ENCODE measurements at places on chromosomes 2 and 18.

GRCh38 chr18:55286257-55286825, 301.7 kb downstream of the TCF4 start:
- DNase-seq = no peak

- no peak for DNase-seq
Measured at GRCh38 chr2:203574824-203575223, 39.7 kb upstream of the RAPH1 start.

DNA sequence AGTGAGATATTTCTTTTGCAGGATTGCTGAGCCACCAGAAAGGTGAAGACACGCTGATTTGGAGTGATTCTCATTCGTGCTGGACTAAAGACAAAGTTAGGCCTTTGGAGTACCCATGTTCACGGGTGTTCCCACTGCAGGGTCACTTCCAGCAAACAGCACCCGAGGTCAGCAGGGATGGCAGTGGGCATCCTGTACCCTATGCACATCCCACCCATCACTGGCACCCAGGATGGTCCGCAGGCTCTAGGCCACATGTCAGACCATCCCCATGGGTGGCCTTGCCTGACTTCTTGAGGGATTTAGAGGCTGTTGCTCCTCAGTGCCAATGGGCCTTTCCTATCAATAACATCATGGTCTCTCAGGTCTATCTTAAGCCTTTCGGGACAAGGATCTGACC, 39.3 kb upstream of the TMEM17 start:
- no peak for DNase-seq

- DNase-seq = no peak
Measured at GRCh38 chr2:65351234-65351947, 81.0 kb downstream of the SPRED2 start.

- no peak for DNase-seq
Measured at GRCh38 chr2:196783431-196784094, 15.9 kb downstream of the GTF3C3 start.

DNA sequence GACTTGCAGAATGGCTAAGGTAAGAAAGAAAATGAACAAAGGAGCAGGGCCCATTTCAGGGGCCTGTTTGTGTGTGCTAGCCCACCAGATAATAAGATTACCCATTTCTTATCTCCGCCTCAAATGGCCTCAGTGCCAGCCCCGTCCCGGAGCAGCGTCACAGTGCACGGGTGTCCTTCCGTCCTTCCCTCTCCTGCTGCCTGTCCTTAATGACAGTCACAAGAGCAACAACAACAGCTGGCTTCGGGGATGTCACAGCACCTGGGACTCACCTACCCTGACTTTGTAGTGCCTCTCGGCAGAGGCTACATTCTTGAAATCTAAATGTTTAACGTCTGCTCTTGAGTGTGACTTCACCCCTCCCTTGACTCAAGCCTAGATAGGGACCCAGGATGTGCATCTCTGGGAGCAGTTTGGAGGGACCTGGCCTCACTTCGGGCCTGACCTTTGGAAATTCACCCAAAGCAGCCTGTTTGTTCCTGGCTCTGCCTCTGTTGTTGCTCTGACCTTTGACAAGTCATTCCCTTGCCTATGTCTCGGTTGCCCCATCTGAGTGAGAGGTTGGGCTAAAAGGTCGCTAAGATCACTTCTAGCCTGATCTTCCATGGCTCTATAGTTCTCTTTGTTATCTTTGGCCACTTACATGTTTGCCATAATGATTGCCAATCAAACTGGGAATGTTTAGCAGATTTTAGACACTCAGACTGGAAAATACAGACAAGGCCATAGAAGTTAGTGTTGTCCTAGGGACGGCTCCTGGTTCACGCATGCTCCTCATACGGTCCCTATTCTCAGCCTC, 122.5 kb downstream of the KLHL29 start:
- no peak for DNase-seq

DNA sequence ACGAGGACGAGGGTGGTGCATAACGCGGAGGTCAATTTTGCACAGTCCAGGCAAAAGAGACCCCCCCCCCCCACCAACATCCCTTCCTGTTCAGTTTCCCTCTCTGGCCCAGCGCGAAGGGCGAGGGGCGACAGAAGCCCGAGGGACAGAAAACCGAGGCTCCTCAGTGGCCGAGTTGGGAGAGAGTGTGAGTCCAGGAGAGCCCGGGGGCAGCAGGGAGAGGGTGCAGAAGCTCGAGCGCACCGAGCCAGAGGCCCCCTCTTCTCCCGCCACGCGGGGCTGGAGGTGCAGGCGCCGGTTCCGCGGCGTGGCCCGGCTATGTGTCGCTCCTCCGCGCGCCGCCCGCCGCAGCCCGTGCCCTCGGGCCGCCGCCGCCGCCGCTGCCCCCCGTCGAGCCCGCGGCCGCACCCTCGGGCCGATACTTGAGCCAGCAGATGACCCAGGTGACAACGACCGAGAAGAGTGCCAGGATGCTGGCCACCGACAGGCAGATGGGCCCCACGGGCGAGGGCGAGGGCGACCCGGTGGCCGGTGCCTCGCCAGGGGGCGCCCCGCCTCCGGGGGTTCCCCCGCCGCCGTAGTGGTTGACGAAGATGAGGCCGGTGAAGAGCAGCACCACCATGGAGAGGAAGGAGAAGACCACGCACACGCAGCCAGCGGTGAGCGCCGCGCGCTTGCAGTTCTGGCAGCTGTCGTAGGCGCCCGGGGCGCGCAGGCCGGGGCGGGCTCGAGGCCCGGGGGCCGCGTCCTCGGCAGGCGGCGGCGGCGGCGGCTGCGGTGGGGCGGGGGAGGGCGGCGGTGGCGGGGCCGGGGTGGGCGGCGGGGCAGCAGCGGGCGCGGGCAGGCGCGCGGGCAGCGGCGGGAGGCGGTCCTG, 20.2 kb upstream of the PAX3 start:
- DNase-seq = no peak

DNA sequence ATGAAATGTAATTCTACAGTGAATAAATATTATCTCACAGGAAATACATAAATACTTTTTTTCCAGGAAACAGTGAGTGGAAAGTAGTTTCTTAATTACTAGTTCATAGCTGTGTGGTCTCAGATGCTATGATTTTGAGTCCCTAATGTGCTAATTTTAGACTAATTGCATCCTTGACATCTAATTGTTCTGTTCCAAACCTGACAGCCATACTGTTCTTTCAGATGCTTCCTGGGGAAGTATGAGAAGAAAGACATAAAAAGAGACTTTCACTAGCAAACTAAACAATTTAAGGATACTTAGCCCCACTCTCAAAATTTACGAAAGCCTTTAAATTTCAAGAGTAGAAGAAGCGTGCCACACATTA, 350.9 kb upstream of the CDH20 start:
- DNase-seq = no peak

DNA sequence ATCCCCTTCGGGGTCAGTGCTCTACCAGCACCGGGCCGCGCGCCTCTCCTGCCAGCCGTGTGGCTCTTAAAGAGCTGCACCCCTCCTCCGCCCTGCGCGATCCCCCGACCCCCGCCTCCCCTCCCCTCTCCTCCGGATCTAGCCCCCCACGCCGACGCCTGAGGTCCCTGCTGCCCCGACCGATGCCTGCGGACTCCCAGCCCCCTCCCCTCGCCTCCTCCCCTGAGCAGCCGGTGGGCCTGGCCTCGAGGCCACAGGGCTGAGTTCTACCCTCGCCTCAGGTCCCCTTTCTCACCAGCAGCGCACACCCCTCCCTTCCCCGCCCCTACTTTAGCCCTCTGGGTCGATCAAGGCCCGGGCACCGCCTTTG, 5.8 kb upstream of the SIX3 start:
- no peak for DNase-seq

DNA sequence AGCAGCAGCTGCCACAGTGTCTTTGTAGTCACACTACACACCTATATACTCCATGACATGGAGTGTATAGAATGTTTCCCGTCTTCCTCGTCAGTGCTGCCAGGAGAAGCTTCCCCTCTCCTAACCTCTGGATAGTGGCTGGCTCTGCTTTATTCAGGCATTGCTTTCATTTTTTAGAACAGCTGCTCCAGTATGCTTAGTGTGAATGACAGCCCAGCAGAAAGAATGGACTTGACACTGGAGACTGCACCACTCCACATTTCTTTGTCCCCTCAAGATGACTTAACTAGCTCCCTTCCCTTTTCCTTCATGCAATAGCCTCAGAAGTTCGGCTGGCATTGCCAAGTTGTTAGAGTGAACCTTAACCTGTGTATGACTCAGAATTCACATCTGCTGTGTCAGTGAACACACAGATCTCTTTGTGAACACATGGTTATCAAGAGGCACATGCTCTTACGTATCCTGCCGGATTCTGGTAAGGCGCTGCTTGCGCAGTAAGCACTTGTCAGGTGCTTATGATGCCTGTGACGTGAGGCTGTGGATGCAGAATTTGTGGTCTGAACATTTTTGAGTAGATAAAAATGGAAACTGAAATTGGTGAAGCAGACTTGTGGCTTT, 73.9 kb downstream of the NEDD4L start:
- DNase-seq = no peak

- DNase-seq = no peak
Measured at GRCh38 chr2:70526126-70526525, 27.5 kb downstream of the TGFA start.

All from effector CD8-positive, alpha-beta T cell (primary cell).